ENCODE measurements at places on chromosomes 2 and 18.
A peak's percentile ranks its signal among the peaks of the same experiment; 100 is the strongest.

DNA sequence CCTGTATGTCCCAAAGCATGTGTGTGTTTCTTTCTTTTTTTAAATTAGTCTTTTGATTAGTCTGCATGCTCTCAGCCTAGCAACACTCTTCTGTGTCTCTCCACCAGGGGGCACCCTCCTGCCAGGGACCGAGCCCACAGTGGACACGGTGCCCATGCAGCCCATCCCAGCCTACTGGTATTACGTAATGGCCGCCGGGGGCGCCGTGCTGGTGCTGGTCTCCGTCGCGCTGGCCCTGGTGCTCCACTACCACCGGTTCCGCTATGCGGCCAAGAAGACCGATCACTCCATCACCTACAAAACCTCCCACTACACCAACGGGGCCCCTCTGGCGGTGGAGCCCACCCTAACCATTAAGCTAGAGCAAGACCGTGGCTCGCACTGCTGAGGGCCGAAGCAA is 93.8 kb downstream of the NRP2 start:
- peak; percentile 83 for DNase-seq

GRCh38 chr2:8303322-8303832 is 378.5 kb upstream of the ID2 start:
- no peak for DNase-seq

- no peak for DNase-seq
These were observed 154.4 kb downstream of the RAD51AP2 start for GRCh38 chr2:17363846-17364245.

DNA sequence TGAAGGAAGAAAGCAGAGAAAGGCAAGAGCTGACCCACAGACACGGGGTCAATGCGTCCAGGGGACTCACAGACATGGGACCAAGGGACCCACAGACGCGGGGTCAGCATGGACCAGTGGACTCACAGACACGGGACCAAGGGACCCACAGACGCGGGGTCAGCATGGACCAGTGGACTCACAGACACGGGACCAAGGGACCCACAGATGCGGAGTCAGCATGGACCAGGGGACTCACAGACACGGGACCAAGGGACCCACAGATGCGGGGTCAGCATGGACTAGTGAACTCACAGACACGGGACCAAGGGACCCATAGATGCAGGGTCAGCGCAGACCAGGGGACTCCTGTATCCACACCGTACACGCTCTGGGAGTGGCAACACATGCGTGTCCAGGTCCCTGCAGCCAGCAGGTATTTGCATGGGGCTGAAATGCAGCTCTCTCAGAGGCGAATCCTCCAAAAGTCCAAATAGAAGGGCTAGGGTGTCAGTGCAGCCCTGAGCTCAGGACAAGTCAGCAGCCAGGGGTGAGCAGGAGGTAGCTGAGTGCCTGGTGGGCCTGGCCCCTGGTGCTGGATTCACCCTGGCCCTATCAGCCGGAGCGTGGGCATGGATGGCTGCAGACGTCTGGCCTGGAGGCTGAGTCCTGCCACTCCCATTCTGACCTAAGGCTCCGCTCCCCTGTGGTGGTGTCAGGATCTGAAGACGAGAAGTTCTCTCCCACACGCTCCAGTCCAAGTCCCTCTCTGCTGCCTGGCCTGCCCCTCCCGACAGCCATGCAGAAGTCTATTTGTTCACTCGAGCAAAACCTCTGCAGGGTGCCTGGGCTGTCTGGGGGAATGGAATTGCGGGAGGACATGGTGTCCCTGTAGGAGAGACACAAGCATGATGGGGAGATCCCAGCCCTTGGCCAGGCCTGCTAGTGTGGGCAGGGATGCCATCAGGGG is 28.5 kb downstream of the TMEM18 start:
- DNase-seq = peak; percentile 1

DNA sequence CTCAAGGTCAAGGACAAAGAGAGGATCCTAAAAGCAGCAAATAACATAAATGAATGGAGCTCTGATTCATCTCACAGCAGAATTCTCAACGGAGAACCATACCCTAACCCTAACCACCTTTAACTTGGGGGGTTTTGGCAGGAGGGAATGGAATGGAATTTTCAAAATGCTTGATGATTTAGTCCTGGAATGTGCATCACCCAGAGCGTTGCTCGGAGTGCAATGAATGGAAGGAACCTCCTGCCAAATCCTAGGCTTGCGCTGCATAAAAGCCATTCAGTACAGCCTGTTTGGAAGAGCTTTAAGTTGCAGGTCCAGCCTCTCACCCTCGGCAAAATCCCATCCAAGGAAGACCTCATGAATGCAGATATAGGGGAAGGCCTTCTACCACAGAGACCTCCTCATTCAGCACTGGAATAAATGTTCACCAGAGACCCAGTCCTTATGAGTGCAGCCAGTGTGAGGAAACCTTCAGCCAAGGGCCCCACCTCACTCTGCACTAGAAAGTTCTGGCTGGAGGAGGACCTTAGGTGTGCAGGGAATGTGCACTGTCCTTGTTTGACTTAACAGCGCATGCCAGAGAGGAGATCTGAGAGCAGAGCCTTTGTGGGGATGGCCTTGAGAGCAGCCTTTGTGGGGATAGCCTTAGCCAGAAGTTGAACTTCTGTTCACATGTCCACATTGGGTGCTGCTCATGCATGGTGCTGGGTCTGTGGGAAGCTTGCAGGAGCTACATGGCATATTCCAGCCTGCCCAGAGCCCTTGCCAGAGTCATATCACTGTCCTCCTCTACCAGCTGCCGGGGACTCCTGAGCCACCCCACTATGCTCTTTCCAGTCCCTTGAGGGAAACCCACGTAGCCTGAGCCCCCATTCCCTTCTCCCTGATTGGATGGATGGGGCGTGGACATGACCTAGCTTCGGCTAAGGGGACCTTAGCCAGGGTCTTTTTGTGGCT is 30.5 kb downstream of the ASB1 start:
- no peak for DNase-seq

DNA sequence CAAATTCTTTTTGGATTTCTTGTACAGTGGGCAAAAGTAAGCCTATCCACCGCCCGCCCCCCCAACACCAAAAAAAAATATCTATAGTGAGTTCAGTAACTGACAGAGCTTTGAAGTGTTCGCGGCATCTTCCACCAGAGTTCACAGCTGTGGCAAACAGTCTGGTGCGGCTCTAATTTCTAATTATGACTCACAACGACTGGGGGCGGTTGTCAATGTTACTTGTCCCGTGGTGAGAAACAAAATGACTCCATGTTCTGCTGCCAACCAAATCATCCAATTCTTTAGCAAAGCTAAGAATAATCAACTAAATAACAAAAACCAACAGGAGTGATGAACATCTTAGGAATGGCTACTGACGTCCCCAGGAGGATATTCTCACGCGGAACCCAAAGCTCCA is 392.5 kb upstream of the SALL3 start:
- no peak for DNase-seq

All from endothelial cell (in vitro differentiated cells).